ENCODE measurements at places on chromosomes 11 and 22.

DNA sequence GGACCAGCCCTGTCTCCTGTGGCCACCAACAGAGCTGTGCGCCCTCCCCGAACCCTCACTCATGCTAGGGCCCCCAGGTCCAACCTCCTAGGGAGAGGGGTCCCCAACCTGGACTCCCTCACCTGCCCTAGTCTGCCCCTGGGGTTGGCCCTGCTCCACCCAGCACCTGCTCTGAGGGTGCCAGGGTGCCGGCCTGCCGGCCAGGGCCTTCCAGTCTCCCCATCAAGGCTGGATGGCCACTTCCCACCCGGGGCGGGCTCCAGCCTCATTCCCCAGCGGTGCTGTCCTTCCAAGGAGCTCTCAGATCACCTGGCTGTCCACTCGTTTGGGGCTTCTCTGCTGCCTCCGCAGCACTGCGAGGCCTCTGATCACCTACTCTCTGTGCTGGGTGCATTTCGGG, 39.1 kb downstream of the CDKN1C start:
- no peak for DNase-seq

- DNase-seq = no peak
These were observed 45.3 kb upstream of the POGLUT3 start for GRCh38 chr11:108543316-108543964.

DNA sequence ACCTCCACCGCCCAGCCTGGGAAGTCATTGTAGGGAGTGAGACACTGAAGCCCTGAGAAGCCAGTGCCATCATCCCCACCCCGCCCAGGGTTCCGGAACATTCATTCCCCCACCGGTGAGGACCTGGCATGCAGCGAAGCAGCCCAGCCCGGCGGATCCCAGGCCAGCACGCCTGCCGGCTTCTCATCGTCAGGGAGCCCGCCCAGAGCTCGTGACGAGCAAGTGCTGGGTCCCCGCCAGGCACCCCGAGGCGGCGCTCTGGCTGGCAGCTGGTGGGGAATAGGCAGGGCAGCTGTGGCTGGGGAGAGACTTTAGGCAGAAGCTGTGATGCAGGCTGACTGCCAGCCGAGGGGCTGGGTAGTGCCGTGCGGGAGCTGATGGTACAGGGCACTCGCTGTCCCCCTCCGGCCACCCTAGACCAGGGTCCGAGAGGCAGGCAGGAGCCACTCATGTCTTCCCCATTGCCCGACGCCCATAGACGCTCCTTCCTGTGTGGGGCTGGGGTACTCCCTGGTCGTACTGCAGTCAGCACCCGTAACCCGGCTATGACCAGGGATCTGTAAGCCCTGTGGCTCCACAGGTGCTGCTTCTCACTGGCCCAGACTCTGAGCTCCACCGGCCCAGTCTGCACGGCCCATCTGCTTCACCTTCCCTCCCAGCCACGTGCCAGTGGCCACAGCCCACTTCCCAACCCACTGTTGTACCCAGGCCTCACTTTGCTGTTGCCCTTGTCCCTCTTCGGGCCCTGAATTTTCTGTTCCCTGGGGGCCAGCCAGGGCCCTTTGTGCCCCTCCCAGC, 24.5 kb upstream of the CABP7 start:
- no peak for DNase-seq

- no peak for DNase-seq
These were observed 113.2 kb upstream of the RAG2 start for GRCh38 chr11:36711104-36711825.

DNA sequence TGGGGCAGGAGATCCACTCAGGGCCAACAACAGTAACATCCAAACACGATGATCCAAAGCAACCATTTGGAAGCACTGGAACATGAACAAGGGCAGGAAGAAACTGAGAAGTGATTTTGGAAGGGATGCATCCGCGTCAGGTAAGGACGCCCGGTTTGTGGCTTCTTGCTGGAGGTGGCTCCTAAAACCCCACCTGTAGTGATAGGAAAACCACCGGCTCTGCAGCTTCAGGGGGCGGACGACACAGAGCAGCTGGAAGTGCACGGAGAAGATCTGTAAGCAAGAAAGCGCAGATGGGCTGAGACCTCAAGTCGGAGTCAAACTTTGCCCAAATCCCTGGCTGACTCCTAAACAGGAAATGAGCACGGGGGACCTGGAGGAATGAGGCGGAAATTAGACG, 1066.1 kb downstream of the BRD1 start:
- no peak for DNase-seq

- DNase-seq = peak; percentile 61
These were observed 98.4 kb downstream of the VPREB1 start for GRCh38 chr22:22342697-22343580.

GRCh38 chr22:30636226-30637077, 871 bp downstream of the SLC35E4 start:
- DNase-seq = no peak

DNA sequence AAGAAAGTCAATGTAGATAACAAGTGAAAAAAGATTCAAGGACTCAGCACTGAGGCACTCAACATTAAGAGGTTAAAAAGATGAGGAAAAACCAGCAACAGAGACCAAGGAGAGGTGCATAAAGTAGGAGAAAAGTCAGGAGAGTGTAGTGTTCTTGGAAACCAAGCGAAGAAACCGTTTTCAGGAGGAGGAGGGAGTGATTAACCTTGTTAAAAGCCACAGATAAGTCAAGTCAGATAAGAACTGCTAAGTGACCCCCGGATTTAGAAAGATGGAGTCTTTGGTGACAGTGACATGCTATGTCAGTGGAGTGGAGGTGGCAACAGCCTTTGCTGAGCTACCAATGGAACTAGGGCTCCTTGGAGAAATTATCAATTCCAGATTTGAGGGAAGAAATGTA, 13.9 kb upstream of the NARS2 start:
- DNase-seq = no peak

- no peak for DNase-seq
These were observed 82.9 kb upstream of the SEZ6L start for GRCh38 chr22:26086359-26086758.

DNA sequence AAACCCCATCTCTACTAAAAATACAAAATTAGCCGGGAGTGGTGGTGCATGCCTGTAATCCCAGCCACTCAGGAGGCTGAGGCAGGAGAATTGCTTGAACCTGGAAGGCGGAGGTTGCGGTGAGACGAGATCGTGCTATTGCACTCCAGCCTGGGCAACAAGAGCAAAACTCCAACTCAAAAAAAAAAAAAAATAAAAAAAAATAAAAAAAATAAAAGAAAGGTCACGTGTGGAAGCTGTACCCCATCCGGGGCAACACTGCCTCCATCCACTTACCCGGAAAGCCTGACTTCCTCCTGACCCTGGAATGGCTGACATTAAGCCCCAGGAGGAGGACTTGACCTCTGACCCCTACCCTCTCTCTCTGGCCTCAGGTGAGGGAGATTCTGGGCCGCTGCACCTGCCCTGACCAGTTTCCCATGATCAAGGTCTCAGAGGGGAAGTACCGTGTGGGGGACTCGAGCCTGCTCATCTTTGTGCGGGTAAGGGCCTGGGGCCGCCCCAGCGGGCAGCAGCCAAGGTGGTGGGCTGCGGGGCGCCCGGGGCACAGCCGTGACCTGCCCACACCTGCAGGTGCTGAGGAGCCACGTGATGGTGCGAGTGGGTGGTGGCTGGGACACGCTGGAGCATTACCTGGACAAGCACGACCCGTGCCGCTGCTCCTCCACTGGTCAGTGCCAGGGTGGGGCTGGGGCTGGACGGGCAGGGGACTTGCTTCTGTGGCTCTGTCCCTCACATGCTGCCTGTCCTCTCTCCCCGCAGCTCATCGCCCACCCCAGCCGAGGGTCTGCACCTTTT, 3.8 kb downstream of the GAS2L1 start:
- no peak for DNase-seq

DNA sequence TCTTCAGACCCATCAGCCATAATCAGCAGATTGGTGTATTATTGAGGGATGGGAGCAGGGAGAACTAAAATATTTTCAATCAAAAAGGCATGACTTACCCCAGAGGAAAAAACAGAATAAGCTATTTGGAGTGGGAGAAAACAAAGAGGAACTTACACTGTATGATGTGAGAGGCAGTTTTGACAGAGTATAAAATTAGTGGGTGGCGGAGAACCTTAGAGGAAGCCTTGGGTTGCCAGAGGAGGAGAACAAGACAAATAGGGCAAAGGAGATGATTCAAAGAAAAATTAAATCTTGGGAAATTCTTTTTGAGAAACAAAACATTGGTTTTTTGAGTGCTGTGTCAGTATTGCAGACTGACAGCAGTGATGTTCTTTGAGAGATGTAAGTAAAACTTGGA, 285.0 kb downstream of the C11orf87 start:
- no peak for DNase-seq

GRCh38 chr11:95254131-95254704, 23.2 kb upstream of the SESN3 start:
- DNase-seq = peak; percentile 60

- no peak for DNase-seq
These were observed 45.8 kb upstream of the FIBIN start for GRCh38 chr11:26947904-26948639.

GRCh38 chr11:2991452-2992233, 486 bp downstream of the NAP1L4 start:
- no peak for DNase-seq

DNA sequence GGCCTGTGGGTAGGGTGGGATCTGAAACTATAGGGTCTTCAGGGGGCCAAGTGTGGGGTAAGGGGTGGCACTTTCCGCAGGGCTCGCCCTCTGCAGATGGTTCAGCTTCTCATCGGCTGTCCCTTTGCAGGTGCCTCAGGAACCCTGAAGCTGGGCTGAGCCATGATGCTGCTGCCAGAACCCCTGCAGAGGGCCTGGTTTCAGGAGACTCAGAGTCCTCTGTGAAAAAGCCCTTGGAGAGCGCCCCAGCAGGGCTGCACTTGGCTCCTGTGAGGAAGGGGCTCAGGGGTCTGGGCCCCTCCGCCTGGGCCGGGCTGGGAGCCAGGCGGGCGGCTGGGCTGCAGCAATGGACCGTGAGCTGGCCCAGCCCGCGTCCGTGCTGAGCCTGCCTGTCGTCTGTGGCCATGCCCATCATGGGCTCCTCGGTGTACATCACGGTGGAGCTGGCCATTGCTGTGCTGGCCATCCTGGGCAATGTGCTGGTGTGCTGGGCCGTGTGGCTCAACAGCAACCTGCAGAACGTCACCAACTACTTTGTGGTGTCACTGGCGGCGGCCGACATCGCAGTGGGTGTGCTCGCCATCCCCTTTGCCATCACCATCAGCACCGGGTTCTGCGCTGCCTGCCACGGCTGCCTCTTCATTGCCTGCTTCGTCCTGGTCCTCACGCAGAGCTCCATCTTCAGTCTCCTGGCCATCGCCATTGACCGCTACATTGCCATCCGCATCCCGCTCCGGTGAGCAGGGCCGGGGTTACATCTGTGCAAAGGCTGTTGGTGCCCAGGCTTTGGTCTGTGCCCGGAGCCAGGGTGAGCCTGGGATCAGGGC, 5.8 kb downstream of the ADORA2A start:
- no peak for DNase-seq

- no peak for DNase-seq
These were observed 5.9 kb upstream of the BATF2 start for GRCh38 chr11:65002706-65003105.

DNA sequence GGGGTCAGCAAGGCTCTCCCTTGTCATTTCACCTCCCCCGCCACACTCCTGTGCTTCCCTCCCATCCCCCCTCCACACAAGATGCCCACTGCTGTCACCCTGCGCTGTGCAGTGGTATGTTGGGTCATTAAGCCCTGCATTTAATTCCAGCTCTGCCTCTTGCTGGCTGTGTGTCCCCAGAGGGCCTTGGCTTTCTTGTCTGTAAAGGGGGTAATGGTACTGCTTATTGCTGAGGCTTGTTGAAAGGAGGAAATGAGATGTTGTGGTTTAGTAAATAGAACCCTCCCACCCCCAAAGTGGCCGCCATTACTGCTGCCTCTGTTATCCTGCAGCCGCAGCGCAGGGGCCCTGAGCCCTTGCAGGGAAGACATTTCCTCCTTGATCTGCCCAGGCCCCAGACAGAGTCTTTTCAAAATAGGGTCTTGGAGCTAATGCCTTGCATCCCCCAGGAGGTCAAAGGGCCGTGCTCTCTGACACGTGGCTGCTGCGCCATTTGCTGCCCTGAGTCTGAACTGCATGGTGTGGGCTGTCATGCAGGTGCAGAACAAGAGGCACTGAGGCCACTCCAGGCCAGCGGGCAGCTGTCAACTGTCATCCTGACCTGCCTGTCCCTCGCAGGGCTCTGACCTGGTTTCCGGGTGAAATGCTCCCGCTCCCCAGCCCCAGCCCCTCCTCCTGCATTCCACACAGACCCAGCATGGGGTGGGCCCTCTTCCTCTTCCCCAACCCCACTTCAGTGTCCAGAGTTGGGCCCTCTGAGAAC, 18.7 kb downstream of the PVALB start:
- DNase-seq = no peak

DNA sequence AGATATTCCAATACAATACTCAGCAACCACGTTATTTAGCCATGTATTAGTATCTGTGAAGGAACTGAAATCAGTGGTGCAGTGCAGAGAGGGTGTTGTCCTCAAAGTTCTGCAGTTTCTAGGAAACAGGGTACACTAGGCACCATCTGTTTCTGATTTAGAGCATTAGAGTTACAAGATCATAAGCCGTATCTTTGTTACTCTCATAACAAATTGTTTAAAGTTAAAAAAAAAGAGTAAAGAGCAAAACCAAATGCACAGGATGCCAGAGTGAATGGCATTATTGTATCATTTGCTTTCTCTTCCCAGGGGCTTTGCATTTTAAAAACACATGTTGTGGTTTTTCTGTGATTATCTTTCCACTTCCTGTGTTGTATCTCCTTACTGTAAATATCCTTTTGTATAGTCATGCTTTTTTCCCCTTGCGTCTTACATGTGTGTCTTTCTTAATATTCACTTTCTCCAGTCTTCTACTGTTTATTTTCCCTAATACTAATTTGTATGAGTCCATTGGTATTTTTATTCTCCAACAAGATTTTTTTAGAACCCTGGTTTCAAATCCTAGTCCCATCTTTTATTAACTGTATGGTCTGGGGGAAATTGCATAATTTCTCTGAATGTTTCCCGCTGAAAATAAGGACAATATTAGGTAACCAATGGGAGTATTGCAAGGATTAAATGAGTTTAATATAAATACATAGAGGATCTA, 15.2 kb upstream of the NUP160 start:
- DNase-seq = no peak

- DNase-seq = no peak
These were observed 21.5 kb downstream of the BIRC2 start for GRCh38 chr11:102368472-102368871.

GRCh38 chr22:46001426-46002106, 24.6 kb upstream of the WNT7B start:
- no peak for DNase-seq

DNA sequence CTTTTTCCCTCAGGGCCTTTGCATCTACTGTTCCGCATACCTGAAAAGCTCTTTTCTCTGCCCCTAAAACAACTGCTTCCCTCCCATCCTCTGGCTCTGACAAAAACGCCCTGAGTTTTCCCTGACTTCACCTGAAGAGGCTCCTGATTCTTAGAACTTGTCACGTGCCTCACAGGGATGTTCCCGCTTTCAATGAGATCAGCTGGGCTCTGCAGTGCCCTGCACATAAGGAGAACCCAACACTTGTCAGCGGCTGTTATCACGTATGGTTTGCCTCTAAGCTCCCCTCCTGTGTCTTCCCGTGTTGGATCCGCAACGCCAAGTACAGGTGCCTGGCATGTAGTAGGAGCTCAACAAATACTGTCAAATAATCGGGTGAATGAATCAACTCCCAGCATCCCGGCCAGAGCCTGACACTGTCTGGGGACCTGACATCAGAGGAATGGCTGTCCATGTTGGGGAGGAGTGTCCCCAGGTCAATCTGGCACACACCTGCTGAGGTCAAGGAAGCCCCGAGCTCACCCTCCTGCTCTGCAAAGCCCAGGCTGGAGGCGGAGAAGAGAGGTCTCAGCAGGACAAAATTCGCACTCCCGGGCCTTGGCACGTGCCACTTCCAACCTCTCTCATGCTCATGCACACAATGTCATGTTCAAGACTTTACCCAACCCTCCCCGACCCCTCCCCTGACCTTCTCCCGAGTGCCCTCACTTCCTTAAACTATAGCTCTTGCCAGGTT, 4.2 kb upstream of the GRK2 start:
- no peak for DNase-seq

Measured in stimulated activated CD8-positive, alpha-beta memory T cell treated with anti-CD3 and anti-CD28 coated beads, Interleukin-15, amount 100 ng/mL, for 1 hour (primary cell).